Endodermal cell (in vitro differentiated cells): ENCODE measurements at places on chromosomes 16 and 17. TPM values are rescaled to one million over a fixed set of nuclear protein-coding genes. Genes with fewer than 3 reads are reported as not detected.
A peak's percentile ranks its signal among the peaks of the same experiment; 100 is the strongest.

DNA sequence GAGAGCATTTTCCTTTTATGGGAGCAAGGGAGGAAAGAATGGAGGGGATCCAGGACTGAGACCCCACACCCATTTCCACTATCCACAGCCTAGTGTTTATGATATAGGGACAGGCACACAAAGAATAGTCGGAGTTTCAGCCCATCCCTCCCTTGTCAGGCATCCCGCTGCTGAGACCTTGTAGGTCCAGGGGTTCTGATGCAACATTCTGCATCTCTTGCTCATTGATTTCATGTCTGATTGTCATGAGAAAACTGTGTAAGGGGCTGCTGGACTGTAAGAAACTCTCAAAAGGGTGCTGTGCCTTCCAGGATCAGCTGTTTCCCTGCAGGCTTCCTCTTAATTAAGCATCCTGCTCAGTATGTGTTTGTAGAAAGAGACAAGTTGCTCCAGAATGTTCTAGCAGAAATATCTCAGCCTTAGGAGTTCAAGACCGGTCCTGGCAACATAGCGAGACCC is 5.3 kb upstream of the POLR3E start:
- H3K27ac ChIP-seq: peak overlapping the region; percentile 68
- DNase-seq: no peak
- no peaks in the 10 kb centered on the region for H3K36me3 ChIP-seq
- no peak overlapping the region for H3K4me3 ChIP-seq

GRCh38 chr16:65919145-65919985 is 447.1 kb upstream of the CDH5 start:
- no peaks in the 10 kb centered on the region for H3K27me3 ChIP-seq
- peak; percentile 55 for DNase-seq
- H3K4me3 ChIP-seq: no peak overlapping the region
- H3K36me3 ChIP-seq: no peaks in the 10 kb centered on the region

DNA sequence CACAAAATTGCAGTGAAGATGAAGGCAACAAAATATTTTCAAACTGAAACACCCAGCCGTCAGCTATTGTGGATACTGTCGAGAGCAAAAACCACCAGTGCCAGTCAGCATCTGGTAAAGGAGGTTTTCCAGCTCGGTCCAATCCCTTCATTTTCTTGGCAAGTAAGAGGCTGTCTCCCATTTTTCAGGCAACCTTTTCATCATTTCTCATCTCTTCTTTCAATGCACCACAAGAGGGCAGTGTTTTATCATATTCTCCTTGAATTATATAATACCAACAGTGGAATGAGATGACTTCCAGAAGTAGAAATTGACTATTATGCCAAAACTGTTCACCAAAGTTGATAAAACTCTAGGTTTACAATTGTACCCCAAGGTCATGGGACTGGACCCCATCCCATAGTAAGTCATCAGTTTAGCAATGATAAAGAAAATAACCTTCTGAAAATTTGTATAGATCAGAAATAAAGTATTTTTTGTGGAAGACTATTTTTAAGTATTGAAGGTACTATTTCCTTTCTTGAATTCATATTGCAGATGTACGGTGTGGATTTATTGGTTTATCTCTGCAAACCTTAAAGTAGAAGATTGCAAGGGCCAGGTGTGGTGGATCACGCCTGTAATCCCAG is 16.8 kb downstream of the NQO1 start:
- H3K27me3 ChIP-seq: no peaks in the 10 kb centered on the region
- H3K36me3 ChIP-seq: peaks cover 38% of the 10 kb centered on the region
- no peak overlapping the region for H3K27ac ChIP-seq
- no peak for DNase-seq

- H3K27me3 ChIP-seq: no peaks in the 10 kb centered on the region
- no peaks in the 10 kb centered on the region for H3K4me1 ChIP-seq
- DNase-seq: no peak
These were observed 5.0 kb upstream of the HSD3B7 start for GRCh38 chr16:30980023-30980371.

GRCh38 chr17:4706121-4706520 is 2.2 kb upstream of the PELP1 start:
- no peaks in the 10 kb centered on the region for H3K4me1 ChIP-seq
- H3K36me3 ChIP-seq: no peaks in the 10 kb centered on the region
- H3K27me3 ChIP-seq: no peaks in the 10 kb centered on the region
- no peak overlapping the region for H3K4me3 ChIP-seq
- H3K27ac ChIP-seq: no peak overlapping the region

GRCh38 chr16:24609740-24610415 is 70.5 kb downstream of the RBBP6 start:
- H3K4me3 ChIP-seq: peak overlapping the region; percentile 78
- peak overlapping the region; percentile 40 for H3K27ac ChIP-seq

GRCh38 chr17:27630607-27631410 is at the start of gene LGALS9:
Gene LGALS9 (plus strand): TSS chr17:27631188. CDS start chr17:27631266, 78 bp downstream.
- no peak within 1 kb of the TSS for H3K27ac ChIP-seq
- no peaks in the 10 kb centered on the region for H3K4me1 ChIP-seq
- no peaks in the 10 kb centered on the region for H3K27me3 ChIP-seq
- DNase-seq: peak; percentile 88
- H3K36me3 ChIP-seq: no peaks in the 10 kb centered on the region

DNA sequence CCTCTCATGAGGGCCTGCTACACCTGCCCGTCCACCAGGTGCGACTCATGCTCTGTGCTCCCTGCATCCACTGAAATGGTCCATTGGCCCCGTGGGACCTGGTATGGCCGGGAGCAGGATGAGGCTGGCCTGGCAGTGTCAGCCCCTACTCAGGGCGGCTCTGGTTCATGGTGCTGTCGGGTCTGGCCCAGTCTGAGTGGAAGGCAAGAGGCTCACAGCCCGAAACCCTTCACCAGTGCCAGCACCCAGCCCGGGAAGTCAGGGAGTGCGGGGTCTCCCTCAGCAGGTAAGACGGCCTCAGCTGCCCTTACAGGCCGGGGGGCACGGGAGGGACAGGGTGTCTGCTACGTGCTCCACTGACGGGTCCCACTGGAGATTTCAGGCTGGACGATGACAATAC is 40.5 kb upstream of the RASD1 start:
- no peaks in the 10 kb centered on the region for H3K27me3 ChIP-seq
- no peak overlapping the region for H3K27ac ChIP-seq
- DNase-seq: no peak

DNA sequence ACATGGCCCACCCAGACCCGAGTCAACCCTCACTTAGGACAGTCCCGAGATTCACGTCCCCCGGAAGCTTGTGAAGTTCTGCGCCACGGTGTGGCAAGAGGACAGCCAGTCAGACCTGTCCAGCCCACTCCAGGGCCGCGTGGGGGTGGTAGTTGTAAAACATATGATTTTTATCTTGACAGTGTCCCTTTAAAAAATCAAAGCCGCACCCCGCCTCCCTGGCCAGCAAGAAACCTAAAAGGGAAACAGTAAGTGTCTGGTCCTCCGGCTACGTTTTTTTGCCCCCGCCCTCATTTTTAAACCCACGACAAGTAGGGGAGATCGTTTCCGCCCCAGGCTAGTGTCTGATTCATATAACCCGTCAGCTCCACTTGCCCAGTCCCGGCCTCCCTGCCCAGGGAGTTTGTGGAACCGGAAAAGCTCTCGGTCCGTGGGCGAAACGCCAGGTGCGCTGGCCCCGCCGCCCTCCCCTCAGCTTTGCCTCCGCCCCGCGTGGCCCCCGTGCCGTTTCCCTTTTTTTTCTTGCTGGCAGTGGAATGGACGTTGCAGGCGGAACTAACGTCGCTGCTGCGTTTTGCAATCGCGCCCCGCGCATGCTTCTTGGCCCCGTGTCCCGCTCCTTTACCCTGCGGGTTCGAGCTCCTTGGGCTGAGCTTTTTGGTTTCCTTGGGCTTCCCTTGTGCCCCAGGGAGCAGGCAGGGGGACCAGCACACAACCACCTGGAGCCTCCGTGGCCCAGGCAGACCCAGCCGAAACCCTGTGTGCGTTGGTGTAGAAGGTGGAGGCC is 13.3 kb upstream of the NUDT16L1 start:
- H3K27ac ChIP-seq: no peak overlapping the region
- peak; percentile 43 for DNase-seq
- no peaks in the 10 kb centered on the region for H3K4me1 ChIP-seq
- H3K4me3 ChIP-seq: no peak overlapping the region
- peaks cover 30% of the 10 kb centered on the region for H3K36me3 ChIP-seq
- no peaks in the 10 kb centered on the region for H3K27me3 ChIP-seq

DNA sequence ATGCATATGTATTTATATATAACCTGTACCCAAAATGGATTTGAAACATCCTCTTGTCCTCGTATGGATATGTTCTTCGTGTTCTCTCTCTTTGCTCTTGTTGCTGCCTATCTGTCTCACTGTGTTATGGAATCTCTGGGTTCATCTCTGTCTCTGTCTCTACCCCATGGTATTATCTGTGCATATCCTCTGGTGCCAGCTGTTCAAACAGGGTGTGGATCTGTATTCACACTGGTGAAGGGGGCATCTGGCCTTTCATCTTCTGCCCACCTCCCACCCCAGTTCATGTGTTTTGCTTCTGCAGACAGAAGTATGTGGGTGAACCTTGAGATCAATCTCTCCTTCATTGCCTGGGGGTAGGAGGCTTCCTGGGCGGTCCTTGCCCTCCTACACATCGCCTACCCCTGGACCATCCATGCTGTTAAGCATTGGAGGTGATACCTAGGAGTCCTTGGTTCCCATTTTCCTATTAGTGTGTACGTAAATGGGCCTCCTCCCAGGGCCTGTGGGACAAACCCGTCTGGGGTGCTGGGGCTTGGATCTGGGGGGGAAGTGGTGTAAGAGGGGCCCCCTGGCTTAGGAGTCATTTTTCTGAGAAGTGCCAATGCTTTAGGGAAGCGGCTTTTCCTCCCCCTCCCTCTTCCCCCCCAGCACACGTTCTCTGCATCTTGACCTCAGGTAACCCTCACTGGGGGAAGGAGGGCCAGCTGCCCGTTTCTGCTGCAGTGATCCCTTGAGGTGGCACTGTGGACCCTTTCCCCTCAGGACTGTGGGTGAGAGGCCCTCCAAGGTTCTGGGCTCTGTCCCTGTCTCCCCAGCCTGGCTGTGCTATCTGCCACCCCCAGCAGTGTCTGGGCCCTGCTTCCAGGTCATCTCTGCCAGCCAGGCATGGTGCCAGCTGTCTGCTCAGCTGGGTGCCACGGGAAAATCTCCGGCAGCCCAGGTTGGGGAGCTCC is 21.1 kb downstream of the RARA start:
- H3K4me1 ChIP-seq: peaks cover 12% of the 10 kb centered on the region
- no peak overlapping the region for H3K4me3 ChIP-seq
- no peak for DNase-seq
- no peak overlapping the region for H3K27ac ChIP-seq
- H3K36me3 ChIP-seq: no peaks in the 10 kb centered on the region
- no peaks in the 10 kb centered on the region for H3K27me3 ChIP-seq

The TMED6 gene
- 0.66 TPM in 1 of 3 replicates, not detected in the others for total RNA-seq

The KRT9 gene
- not detected in 2 replicates for total RNA-seq

The KRT28 gene
- total RNA-seq: not detected in 2 replicates

The DRC3 gene
- 1.6 and 2.6 TPM in 2 replicates for total RNA-seq

The ZNF423 gene
- total RNA-seq: 35.0 and 41.9 TPM in 2 replicates
